ENCODE measurements at places on chromosomes 5 and 9.

DNA sequence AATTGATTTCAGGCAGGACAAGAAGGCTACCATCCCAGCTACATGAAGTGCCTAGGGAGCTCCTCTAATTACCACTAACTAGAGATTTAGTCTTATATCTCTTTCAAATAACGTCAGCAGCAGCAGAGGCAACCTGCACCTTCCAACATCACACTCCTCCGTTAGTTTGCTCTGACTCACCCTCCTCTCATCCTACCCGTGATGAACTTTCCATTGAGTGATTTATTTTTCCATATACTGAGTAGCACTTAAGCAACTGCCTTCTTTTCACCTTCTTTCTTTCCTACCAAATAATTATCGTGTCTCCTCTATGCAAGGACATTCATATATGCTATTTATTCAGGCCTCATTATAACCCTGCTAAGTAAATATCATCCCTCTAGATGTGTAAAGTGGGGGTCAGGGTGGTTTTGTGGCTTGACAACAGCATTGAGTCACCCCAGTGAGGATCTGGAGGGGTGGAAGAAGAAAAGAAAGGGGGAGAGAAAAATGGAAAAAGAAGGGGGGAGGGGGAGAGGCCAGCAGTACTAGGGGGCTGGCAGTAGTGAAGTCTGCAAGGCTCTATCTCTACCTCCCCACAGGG, 64.6 kb upstream of the CAST start:
- DNase-seq = no peak

DNA sequence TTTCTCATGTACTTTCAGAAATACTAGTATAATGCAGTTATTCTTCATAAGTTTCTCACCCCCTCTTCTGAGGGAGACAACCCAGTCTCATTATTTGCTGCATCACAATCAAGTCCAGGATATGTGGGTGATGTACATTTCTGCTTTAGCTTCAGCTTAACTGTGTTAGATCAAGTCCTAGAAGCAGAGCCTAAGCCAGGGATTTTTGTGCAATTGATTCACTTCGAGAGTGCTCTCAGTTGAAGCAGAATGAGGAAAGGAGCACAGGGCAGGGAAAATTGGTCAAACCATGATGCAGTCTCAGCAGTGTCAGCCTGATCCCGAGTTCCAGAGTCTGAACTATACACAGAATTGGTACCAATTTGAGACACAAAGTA, 15.1 kb downstream of the HNRNPK start:
- DNase-seq = no peak

DNA sequence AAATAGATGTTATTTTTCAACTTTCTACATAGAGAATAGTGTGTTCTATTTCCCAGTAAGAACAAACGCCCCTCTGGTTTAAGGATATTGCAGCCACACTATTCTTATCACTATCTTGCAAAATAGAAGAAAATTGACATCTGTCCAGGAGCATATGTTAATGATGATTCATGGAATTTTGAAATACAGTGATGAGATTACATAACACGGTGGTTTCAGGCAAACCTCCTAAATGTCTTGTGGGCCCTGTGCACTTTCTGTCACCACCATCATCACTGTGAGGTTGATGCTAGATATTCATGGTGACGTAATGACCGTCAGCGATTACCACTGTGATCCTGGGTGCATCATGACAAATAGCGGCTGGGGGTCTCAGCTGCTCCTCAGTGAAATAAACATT, 48.1 kb downstream of the CFAP90 start:
- DNase-seq = no peak

- DNase-seq = no peak
Measured at GRCh38 chr9:123356851-123357742, 1.1 kb downstream of the CRB2 start.

DNA sequence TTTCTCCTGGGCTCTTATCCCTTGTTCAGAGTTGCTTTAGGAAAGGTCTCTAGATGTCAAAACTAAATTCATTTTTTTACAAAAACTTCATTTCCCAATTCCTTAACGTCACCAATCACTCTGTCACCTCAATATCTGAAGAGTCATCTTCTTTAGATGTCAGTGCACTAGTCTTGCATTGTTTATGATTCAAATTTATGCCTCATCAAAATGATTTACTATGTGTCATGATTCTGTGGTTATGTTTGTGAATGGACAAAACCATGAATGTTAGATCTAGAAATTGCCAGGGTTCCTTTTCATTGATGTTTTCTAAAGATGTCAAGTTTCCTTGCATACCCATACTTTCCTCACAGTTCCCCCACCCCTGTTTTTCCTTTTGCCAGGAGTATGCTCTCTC, 21.5 kb downstream of the CWC27 start:
- no peak for DNase-seq

- DNase-seq = no peak
Measured at GRCh38 chr5:174606646-174607045, 117.7 kb upstream of the MSX2 start.

- no peak for DNase-seq
Measured at GRCh38 chr5:38537505-38537904, 18.9 kb downstream of the LIFR start.

DNA sequence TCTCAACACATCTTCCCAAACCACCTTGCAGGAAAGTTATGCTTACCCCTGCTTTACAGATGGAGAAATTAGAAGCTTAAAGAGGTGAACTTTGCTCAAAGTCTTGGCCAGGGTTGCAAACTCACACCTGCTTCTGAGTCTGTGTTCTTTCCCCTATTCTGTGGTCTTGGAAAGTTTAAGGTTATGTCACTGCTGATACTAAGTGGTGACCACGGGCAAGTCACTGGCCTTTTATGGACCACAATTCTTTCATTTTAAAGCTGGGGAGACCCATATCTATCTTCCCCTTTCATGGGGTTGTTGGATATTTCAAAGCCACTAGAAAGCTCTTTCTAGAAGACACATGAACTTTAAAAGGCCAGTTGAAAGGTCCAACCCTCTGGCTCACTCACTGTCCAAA, 95.4 kb upstream of the KLF4 start:
- no peak for DNase-seq

DNA sequence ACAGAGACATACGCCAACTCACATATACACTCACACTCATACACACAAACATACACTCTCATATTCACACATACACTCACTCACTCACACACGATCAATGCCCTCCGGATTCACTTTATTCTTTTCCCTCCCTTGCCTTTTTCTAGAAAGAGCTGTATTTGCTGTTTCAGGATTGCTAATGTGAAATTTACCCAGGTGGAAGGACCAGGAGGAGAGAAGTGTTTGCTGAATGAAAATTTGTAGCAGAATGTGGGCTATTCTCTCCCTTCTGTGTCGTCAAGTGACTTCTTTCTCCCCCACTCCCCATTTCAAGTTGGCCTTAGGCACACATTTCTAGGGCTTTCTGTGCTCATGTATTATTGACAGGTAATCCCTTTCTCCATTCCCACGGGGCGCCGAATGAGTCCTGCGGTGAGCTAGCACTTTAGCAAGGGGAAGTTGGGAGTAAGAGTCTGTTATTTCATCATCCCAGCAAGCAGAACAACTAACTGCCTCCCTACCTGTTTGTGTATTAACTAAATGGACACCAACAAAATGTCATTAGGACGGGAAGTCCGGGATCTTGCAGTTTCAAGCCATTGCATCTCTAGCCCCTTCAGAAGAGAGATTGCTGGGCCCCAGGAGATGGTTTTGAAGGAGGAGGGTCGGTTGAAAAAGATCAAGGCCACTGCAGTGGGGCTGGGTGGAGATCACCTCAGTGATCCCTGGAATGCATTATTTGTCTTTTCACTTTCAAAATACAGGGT, 97.1 kb upstream of the TAF11L2 start:
- DNase-seq = no peak

- DNase-seq = no peak
Measured at GRCh38 chr5:147904110-147904509, 2.2 kb downstream of the C5orf46 start.

GRCh38 chr9:121199921-121200320, 1.7 kb downstream of the RAB14 start:
- DNase-seq = no peak

DNA sequence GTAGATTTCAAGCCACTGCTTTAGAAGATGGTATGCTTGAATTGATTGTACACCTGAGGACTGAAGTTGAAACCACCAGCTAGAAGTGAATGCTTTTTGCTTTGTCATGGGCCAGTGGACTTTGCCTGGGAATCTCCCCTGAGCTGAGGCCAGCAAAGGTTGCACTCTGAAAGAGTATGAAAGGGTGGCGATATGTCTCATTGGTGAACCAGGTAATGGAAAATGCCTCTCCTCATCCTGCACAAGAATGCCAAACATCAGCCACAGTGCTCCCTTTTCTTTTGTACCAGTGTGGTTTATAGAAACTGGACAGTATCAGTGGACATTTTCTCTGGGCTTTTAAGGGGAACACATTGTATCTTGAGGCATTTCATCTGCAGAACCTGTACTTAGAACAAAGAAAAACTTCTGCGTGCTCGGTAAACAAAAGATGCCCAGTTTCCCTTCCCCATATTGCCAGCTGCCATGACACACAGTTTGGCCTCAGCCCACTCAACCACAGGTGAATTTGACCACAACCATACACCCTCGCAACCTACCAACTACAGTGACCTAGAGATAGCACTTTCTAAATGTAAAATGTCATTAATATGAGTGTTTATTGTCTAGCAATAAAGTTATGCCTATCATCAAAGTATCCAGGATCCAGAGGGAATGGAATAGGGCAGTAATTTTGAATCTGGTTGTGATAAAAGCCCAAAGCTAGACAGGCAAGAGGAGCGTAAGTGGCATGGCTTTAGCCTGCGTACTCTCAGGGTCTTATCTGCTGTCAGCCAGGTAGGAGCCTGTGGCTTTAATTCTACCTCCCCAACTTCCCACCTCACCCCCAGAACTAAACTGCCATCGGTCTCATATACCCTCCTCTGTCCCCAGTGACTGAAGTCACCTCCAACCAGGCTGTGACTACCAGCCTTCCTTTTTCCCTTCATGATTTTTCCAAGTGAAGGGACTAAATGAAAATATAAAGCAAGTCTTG, 79.5 kb upstream of the LHFPL2 start:
- no peak for DNase-seq

DNA sequence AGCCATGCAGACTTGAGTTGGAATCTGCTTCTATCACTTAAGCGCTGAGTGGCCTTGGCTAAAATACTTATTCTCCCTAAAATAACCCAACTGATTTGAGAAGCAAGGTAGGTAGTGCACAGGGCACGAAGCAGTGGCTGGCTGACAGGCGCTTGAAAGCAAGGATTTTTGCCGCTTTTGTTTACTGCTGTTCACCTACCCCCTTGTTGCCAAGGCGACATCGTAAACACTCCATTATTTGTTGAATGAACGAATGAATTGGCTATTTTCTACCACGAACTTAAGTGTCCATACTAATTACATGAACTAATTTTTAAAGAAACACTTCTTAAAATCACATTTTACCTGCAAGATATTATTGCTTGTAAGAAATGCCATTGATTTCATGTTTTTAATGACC, 98.0 kb downstream of the ANKH start:
- DNase-seq = no peak

- DNase-seq = no peak
Measured at GRCh38 chr9:88936132-88936531, 55.1 kb upstream of the S1PR3 start.

DNA sequence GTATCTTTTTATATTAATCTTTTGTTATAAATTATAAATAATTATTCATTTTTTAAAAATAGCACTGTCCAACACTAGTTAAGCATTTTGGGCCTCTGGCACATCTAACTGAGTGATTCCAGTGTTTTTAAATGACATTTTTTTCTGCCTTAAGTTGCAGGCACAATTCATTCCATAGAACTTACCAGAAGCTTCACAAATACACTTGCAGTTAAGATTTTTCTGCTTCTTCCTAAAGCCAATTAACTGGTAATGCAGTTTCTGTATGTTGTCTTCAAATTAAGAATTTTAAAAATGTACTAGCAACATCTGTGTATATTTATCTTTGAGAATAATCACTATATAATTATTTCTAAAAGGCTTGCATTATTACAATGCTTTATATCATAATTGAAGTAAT, 11.2 kb upstream of the NFIB start:
- no peak for DNase-seq

DNA sequence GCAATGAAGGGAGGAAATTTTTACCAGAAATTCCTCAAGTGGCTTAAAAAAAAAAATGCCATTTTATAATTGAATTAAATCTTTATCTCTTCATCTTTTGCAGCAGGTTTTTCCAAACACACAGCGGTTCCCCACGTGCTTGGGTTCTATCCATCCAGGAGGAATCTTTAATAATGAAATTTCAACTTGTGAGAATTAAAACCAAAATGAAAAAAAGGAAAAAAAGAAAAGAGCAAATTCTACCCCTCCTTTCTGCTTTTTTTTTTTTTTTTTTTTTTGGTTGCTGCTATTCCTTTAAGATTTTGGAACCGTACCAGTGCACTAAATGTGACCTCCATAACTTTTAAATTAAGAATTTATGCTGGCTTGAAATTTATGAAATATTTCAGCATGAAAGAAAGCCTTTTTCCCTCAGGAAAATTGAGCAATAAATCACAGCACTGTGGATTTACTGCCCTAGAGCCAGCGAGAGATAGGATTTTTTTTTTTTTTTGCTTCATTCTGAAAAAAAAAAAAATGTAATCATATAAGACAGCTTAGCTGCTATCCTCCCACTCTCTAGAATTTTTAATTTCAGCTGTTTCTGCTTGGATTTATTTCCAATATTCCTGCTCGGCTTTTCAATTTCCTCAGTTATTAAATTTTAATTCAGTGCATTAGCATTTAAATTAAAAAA, 88.5 kb downstream of the ZNF618 start:
- DNase-seq = no peak

DNA sequence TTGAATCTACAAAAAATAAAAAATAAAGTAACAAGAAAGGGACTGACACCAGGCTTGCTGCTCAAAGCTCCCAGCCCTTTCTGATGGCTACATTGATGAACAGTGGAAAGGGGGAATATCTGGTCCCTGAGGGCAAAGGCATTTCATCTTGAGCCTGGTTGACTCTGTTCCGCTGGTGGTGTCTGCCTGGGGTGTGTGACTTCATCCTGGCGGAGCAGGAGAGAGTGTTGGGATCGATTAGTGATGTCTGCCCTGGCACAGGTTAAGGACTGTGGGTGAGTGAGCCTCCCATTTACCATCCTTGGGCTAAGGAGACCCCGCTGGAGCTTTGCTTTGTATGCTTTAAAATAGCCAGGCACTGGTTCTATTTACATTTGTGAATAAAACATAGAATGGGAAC, 56.9 kb upstream of the ASS1 start:
- no peak for DNase-seq

- DNase-seq = no peak
Measured at GRCh38 chr5:173217626-173218397, 17.2 kb downstream of the NKX2-5 start.

DNA sequence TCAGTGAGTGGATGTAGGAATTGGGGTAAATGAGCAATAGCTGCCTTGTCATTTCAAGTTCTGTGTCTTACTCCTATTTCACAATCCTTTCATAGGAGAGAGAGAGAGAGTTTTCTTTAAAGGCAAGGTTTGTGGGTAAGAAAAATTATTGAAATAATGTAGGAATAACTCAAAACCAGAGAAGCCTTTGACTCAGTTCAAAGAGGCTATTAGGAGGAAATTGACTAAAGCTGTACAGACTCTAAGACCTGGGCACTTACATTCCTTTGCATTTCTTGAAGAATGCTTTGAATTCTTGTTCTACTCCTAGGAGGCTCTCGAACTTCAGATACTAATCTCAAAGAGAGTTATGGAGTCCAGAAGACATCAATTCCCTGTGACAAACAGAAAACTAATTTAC, 257.1 kb downstream of the FBXL7 start:
- no peak for DNase-seq
